Prostate gland (tissue), 2 donors: ENCODE measurements at places on chromosomes 4 and X. TPM values are rescaled to one million over a fixed set of nuclear protein-coding genes. Genes with fewer than 3 reads are reported as not detected.

SYTL4 gene
- total RNA-seq, result 39.3 TPM

GPR50 gene
- total RNA-seq, result not detected

SRPX2 gene
- 4.8 TPM for total RNA-seq

MAGEA2 gene
- not detected for total RNA-seq

GRCh38 chrX:40019541-40019940 lies 78.2 kb downstream of the BCOR start:
- H3K36me3 ChIP-seq, result no peaks in the 10 kb centered on the region
- H3K27me3 ChIP-seq, result no peaks in the 10 kb centered on the region
- no peak overlapping the region for H3K4me3 ChIP-seq
- no peak overlapping the region for H3K27ac ChIP-seq
- H3K4me1 ChIP-seq, result no peaks in the 10 kb centered on the region

GRCh38 chrX:24550166-24550565 lies 85.1 kb downstream of the PDK3 start:
- DNase-seq, result no peak
- H3K4me1 ChIP-seq, result no peaks in the 10 kb centered on the region
- H3K27ac ChIP-seq, result no peak overlapping the region
- H3K27me3 ChIP-seq, result no peaks in the 10 kb centered on the region
- no peaks in the 10 kb centered on the region for H3K36me3 ChIP-seq

MAGEA10 gene
- total RNA-seq, result 8.0 TPM

FAM9B gene
- total RNA-seq, result 1.4 TPM

SLC2A9 gene
- 15.3 TPM for total RNA-seq

PGAM4 gene
- not detected for total RNA-seq

GRCh38 chr4:35689870-35690269 lies 554.4 kb downstream of the ARAP2 start:
- H3K4me3 ChIP-seq, result no peak overlapping the region
- H3K27me3 ChIP-seq, result no peaks in the 10 kb centered on the region
- H3K4me1 ChIP-seq, result no peaks in the 10 kb centered on the region
- H3K27ac ChIP-seq, result no peak overlapping the region

DNA sequence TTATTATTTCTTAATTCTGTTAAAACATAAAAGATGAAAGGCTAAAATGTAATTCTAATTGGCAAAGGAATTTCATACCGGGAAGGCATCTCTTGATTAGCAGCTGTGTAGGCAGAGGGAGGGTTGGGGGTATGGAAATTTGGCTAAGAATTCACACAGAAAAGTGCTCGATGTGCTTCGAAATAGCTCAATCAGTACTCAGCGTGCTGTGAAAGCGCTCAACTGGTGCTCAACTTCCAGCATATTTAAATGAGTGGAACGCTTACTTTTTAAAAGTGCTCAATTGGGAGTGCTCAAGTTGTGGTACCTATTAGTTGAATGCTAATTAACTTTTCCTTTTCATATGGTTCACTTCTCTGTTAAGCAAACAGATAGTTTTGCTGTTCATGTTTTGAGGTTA lies 695.9 kb upstream of the ATOH1 start:
- H3K4me1 ChIP-seq, result no peaks in the 10 kb centered on the region
- no peaks in the 10 kb centered on the region for H3K27me3 ChIP-seq
- DNase-seq, result no peak
- no peak overlapping the region for H3K4me3 ChIP-seq

GRCh38 chr4:16498978-16499377 lies 272.7 kb upstream of the TAPT1 start:
- no peak overlapping the region for H3K4me3 ChIP-seq
- no peaks in the 10 kb centered on the region for H3K36me3 ChIP-seq
- H3K4me1 ChIP-seq, result no peaks in the 10 kb centered on the region
- no peak overlapping the region for H3K27ac ChIP-seq
- DNase-seq, result no peak
- H3K27me3 ChIP-seq, result no peaks in the 10 kb centered on the region

DNA sequence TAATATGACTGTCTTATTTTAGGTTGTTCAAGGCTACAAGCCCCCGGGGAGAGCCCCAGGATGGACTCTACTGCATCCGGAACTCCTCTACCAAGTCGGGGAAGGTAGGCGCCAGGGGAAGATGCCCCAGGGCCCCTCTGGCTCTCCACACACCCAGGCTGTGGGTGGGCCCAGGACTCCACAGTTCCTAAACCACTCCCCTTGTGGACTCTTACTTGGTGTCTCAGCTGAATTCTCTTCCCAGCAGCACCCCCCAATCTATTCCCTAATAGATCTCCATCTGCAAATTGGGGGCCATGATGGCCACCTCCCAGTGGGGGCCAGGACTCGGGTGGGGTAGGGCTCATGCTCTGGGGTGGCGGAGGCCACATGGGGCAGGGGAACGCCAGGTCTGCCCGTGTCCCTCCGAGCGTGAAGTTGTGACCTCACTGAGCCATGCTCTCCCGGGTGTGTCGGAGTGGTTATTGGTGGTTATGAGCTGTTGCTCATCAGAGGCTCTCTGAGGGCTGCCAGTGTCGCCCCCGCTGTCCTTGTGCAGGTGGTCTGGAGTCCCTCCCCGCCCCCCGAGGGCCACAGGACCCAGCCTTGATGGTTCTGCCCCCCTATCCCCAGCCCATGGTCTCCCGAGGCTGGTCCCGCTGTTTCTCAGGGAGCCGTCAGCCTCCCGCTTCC lies 11.2 kb upstream of the ADD1 start:
- H3K36me3 ChIP-seq, result no peaks in the 10 kb centered on the region
- no peak overlapping the region for H3K27ac ChIP-seq
- no peaks in the 10 kb centered on the region for H3K27me3 ChIP-seq
- no peak for DNase-seq
- no peaks in the 10 kb centered on the region for H3K4me1 ChIP-seq
- H3K4me3 ChIP-seq, result no peak overlapping the region

DNA sequence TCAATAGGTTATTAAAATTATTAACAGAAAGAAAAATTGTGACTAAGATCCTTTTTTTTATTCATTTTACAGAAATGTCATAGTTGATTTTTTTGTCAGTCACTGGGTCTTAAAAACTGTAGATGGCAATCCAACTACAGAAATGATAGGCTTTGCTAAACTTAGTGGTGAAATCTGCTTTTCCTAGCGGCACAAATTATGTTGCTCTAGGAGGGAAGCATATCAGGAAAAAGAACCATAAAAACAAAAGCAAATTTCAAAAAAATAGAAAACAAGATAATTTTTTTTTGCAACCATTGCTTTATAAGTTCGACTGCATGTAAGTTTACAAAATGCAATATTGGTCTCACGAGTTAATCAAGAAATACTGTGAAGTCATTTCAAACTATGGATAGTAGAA lies 443.5 kb upstream of the IGFBP7 start:
- H3K4me3 ChIP-seq, result no peak overlapping the region
- H3K36me3 ChIP-seq, result no peaks in the 10 kb centered on the region
- no peak for DNase-seq

SULT1B1 gene
- 0.36 TPM for total RNA-seq

MAGEE1 gene
- 5.4 TPM for total RNA-seq

GRCh38 chr4:167883266-167883665 lies 209.1 kb upstream of the ANXA10 start:
- no peak for DNase-seq
- no peaks in the 10 kb centered on the region for H3K4me1 ChIP-seq
- H3K36me3 ChIP-seq, result no peaks in the 10 kb centered on the region
- no peak overlapping the region for H3K4me3 ChIP-seq

DNA sequence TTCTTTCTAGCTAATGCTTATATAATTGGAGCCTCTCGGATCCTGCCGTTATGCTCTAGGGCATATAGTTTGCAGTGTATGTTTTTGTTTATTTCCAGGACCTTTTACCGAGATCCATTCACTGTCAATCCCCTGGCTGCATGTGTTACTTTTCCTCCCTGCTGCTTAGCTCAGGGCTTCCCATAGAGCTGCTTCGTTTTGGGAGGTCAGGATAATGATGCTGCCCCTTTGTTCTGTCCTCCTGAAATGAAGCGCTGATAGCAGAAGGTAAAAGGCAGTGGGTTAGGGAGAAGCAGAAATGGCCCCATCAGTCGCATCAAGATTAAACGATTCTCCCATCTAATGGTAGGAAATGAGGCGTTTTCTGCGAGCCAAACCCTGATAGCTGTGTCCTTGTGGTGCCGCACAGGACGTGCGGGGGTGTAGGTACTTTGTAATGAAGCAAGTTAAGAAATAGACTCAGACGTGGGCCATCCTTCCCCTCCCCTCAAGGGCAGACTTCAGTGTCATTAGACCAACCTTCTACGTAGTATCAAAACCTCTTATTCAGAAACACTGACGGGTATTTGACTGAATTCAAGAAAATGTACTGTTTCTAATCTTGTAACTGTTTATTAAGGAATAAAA lies 37.3 kb downstream of the AFF2 start:
- H3K4me1 ChIP-seq, result no peaks in the 10 kb centered on the region
- H3K4me3 ChIP-seq, result no peak overlapping the region
